ENCODE measurements at places on chromosomes 13 and 19.
A peak's percentile ranks its signal among the peaks of the same experiment; 100 is the strongest.

DNA sequence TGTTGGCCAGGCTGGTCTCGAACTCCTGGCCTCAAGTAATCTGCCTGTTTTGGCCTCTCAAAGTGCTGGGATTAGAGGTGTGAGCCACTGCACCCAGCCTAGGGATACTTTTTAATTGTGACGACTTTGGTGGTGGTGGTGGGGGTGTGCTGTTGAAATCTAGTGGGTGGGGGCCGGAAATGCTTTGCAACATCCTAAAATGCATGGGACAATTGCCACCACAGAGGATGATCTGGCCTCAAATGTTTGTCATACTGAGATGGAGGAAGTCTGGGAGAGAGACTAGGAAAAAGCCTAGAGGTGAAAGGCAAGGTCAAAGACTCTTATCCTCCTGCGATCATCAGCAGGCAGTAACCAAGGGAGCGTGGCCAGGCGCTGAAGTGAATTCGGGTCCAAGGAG lies 1.4 kb downstream of the NWD1 start:
- DNase-seq, result no peak

DNA sequence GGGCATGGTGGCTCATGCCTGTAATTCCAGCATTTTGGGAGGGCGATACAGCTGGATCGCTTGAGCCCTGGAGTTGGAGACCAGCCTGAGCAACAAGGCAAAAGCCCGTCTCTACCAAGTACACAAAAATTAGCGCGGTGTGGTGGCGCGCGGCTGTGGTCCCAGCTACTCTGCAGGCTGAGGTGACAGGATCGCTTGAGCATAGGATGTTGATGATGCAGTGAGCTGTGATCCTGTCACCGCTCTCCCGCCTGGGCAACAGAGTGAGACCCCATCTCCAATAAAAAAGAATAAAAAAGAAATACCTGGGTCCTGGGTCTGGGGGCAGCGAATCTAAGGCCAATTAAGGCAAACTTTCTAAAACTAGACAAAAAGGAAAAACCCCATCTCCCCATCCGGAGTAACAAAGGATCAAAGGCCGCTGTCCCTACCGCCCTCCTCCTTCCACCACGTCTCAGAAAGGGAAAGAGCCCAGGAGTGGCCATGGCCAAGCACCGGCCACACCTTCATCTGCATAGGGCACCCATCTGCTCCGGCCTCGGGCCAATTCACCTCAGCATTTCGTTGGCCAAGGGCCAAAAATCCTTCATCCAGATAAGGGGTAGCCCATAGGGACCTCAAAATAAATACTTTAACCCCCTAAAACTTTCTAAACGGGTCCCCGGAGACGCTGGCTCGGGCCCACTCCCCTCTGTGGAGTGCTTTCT lies 851 bp downstream of the ZNF320 start:
- peak; percentile 15 for DNase-seq

DNA sequence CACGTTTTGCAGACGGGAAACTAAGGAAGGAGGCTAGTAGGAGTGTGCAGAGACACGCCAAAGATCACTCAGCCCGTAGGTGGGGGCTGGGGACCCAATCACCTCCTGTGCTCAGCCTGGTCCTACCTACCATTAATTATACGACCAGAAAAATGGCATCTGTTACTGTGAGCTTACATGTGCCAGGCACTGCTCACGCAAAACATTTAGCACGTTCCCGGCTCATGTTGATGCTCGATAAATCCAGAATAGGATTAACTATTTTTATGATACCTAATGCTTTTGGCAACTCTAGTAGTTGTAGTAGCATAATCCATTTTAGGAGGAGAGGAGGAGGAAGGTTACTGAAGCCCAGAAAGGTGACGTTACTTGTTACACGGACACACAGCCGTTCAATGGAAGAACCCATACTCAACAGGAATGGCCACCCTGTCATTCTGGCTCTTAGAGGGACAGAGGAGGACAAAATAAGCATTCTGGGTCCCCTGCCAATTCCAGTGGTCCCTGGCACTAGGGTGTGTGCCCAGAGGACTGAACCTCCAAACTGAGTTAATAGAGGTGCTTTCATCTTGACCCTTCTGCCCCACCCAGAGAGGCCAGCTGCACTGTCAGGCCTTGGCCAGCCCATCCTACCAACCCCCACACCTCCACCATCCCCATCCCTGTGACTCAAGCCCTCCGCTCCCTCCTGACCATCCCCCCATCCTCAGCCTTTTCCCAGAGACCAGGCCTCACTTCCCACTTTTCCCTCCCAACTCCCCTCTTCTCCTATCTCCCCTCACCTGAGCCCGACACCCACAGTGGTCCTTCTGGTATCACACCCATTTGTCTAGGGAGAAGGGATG lies 5.0 kb upstream of the EML2 start:
- peak; percentile 59 for DNase-seq

GRCh38 chr19:7636691-7637373 lies at the start of gene STXBP2:
Gene STXBP2, plus strand, starts transcription at chr19:7637110. Its CDS starts 40 bp downstream, at chr19:7637150.
- no peak for DNase-seq

DNA sequence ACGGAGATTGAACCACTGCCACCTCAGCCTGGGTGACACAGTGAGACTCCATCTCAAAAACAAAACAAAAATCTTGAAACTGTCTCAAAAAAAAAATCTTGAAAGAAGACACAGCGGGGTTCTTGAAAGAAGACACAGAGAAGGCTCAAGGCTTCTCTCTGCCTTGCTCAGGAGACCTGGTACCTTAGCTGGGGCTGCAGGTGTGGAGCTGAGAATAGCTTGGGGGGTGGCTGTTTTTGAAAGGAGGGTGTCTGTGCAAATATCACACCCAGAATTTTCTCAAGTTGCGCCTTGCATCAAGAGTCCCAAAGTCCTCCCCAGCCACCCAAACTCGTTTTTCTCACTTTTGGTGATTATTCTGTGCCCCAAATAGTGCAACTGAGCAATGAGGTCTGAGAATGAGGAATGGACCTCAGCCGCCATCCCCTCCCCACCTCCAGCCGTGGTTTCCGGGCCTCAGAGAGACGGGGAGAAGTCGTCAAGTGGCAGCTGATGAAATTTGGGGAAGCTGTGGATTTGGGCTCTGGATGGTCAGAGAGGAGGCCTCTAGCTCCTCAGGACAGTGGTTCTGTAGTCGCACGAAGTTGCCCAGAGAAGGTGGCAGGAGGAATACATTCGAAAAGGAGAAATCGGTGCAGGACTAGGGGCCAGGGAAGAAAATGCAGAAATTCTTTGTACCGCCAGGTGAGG lies 8.8 kb downstream of the S1PR2 start:
- peak; percentile 8 for DNase-seq

DNA sequence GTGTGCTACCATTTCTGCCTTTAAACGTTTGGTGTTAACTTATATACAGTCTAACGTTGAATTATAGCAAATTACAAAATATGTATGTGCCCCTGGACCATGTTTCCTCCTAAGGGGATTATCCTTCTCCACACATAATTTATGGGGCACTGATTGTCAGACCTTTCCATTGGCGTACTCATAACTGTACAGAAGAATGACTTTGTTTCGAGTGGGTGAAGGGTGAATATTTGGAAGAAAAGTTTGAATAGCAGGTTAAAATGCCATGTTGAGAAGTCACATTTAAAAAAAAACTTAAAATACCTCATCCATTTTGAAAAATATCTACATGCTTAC lies 58.8 kb downstream of the SLC10A2 start:
- DNase-seq, result no peak

DNA sequence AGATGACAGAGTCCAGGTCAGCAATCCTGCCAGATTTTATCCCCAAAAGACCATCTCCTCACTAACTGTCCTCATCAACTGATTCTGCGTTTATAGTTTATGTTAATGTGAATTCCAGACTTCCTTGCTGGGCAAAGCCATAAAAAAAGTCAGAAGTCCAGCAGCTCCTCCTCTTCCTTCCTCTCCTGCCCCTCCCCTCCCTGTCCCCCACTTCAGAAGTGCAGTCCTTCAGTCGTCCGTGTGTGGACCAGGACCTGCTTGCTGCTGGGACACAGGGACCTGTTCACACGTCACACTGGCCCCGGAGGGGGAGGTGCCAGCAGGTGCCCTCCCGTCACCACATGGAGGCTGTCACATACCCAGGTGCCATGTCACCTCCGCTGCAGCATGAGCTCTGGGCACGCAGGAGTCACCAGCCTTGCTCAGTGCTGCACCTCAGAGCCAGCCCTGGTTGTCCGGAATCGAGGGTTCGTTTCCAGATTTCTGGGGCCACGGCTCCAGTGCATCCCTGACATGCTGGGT lies 4.0 kb upstream of the MCF2L start:
- DNase-seq, result no peak

GRCh38 chr13:40371531-40372125 lies 294.8 kb downstream of the FOXO1 start:
- no peak for DNase-seq

DNA sequence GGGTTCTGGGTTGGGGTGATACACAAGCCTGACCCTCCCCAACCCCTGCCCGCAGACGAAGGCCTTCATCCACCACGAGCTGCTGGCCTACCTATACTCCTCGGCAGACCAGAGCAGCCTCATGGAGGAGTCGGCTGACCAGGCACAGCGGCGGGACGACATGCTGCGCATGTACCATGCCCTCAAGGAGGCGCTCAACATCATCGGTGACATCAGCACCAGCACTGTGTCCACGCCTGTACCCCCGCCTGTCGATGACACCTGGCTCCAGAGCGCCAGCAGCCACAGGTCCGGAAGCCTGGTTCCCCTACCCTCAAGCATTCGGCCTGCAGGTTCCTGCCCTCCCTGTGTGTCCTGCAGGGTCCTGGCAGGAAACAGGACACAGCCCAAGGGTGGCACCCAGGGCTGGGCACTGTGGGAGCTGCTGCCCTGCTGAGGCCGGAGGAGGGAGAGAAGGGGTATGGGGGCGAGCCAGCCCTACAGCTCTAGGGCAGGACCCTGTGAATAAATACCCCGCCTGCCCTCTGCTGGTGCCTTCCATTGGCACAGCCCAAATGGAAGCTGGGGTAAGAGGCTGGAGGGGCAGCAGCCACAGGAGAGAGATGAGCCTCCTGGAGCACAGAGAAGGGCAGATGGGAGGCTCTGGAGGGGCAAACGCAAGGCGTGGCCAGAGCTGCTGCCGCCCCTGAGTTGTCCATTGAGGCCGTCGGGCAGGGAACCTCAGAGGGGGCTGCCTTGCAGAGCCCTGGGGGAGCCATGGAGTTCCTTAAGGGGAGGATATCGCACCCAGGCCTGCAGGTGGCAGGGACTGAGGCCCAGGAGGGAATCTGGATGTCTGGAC lies 6.8 kb downstream of the TMED1 start:
- no peak for DNase-seq

DNA sequence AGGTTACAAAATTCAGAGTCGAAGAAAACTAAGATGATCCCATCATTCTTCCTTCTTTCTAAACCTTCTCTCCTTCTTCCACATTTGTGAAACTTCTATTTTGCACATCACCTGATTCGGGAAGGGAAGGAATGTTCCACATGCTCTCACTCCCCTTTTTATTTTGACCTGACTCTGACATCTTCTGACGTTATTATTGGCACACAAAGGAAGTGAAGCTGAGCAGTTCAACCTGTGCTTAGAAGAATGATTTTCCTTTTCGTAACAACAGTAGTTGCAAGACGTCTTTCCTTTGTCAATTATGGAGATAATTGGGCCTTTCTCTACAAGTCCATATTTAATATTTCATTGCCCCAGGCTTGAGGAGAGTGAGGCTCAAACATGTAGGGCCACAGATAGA lies 18.0 kb downstream of the FAM124A start:
- no peak for DNase-seq

GRCh38 chr19:16824658-16825311 lies 4.4 kb upstream of the SIN3B start:
- no peak for DNase-seq

GRCh38 chr19:38617764-38618589 lies at the start of gene MAP4K1:
Gene MAP4K1, minus strand, starts transcription at chr19:38617953. Its CDS starts 58 bp downstream, at chr19:38617895.
- DNase-seq, result peak; percentile 19

- no peak for DNase-seq
These were observed 37.6 kb downstream of the ARHGEF18 start for GRCh38 chr19:7386308-7386707.

DNA sequence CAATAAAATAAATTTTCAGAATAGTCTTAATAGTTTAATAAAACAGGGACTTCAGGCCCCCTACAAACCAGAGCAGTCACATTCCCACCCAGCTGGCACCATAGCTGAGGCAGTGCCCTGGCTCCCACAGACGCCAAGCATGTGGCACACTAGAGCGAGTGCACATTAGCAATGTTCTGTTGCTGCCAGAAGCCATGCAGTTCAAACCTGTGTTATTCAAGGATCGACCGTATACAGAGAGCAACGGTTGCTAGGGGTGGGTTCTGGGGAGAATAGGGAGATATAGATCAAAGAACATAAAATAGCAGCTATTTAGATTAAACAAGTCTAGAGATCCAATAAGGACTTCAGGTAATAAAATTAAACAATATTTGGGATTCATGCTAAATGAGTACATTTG lies 419.3 kb upstream of the KLHL1 start:
- no peak for DNase-seq

DNA sequence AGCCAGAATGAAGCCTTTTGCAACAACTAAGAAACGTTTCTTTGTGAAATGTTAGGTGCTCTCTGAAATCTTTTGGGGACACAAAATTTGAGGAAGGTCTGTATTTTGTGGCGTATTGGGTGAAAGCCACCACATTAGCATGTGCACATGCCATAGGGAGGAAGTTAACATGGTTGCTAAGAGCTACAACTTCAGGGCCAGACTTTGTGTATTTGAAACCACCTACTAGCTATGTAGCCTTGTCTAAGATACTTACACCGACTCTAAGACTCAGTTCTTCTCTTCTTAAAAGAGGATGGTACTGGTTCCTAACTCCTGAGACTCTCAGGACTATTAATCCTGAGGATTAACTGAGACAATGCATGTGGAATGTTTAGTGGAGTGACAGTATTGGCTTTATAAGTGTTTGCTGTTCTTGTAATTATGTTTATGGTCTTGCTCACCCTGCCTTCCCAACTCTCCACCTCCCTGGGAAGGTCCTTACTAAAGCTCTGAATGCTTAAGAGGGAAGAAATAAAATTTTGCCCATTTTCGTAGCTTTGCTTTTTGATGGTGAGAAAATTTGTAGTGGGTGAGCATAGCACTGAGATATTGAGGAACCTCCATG lies 15.5 kb downstream of the SERP2 start:
- no peak for DNase-seq

DNA sequence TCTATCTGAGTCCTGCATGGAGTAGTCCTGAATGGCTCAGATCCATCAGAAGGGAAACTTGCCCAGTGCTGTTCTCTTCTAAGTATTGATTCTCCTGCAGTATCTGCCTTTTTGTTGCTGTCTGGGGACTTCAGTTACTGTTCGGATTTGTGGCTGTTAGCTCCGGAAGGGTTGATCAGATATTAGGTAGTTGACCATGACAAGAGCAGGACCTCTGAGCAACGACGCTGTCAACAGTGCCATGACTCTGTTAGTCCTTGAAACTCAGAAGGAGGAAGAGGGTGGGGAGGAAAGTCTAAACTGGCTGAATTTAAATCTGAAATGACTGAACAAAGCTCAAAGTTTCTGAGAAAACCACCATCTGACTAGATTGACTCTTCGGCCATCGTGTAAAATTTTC lies 42.2 kb downstream of the CCNE1 start:
- DNase-seq, result no peak

GRCh38 chr19:2064788-2065524 lies 13.9 kb upstream of the MKNK2 start:
- peak; percentile 58 for DNase-seq

Data from globus pallidus (tissue), 1 donor.